Breast epithelium (tissue), 4 donors: ENCODE measurements at places on chromosomes 3 and 15.

DNA sequence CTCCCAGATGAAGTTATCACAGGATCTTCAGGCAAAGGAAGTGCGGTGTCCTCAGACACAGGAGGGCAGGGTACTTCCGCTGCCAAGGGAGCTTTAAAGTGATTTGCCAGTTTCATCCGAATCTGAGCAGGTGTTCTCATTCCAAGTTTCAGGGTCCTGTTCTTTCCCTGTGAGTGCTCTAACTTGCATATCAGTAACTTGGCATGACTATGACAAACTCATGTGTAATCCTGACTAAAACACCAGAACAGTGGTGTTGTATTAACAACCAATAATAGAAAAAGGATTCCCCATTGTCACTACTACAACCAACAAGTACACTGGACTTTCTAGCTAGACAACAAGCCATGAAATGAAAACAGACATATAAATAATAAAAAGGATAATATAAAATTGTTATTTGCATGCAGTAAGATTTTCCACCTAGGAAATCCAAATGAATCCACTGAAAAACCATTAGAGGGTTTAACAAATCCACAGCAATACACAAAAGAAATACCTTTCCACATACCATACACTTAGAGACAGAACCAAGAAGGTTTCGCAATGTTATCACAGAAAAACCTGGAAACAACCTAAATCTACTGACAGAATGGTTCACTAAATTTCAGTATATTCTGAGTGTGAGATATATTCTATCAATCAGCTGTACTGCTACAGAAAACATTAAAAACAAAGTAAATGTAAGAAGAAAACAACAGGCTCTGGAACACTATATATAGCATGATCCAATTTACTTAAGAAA lies 40.9 kb upstream of the RPL35A start:
- DNase-seq = no peak

GRCh38 chr15:25784876-25785640 lies 78.1 kb downstream of the ATP10A start:
- no peak for DNase-seq

DNA sequence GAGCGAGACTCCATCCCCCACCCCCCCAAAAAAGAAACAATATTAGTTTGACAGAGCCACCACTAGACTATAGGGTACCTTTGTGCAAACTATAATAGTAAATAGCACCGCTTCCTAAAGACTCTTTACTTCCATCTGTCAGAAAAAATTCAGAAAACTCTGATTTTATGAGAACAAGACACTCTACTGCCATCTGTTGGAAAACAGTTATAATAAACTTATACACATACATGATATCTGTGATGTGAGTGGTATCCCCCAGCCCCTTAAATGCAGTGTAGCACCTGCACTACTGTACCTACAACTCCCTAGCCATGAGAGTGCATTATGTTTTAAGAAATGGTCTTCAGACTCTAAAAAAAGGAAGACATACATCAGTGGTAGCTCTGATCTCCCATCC lies 47.1 kb upstream of the CTDSPL start:
- no peak for DNase-seq

DNA sequence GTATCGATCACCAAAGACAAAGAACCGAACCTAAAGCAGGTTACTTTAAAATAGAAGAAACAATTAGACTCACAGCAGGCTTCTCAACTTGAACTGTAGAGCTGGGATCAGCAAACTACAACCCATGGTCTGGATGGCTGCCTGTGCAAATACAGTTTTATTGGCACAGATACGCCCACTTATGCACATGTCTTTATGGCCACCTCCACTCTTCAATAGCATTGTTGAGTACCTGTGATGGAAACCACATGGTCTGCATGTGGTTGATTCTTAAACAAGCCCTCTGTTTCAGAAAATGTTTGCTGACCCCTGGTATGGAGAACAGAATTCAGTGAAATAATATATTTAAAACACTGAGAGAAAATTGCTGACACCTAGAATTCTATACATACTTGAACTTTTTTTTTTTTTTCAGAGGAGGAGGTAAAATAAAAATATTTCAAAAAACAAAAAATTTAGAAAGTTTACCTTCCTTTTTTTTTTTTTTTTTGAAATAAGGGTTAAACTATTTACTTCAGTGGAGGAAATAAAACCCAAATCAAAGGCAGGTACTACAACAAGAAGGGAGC lies 263.8 kb upstream of the ATP10A start:
- no peak for DNase-seq

- DNase-seq = no peak
These were observed 2.1 kb upstream of the TMOD2 start for GRCh38 chr15:51749307-51749706.

DNA sequence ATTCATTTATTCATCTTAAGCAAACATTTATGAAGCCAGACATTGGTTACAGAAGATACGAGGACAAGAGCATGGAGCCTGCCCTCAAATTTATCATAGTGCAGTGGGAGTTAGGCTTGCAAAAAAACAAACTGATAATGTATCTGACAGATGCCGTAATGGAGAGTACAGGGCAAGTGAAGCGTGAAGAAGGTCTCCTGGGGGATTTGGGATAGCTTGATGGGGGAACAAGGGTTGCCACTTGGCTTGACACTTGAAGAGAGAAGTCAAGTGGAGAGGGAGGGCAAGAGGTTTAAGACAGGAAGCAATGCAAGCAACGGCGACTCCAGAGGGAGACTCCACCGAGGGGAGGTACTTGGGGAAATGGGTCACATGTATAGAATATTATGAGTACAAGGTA lies 129.3 kb downstream of the SSR3 start:
- no peak for DNase-seq

DNA sequence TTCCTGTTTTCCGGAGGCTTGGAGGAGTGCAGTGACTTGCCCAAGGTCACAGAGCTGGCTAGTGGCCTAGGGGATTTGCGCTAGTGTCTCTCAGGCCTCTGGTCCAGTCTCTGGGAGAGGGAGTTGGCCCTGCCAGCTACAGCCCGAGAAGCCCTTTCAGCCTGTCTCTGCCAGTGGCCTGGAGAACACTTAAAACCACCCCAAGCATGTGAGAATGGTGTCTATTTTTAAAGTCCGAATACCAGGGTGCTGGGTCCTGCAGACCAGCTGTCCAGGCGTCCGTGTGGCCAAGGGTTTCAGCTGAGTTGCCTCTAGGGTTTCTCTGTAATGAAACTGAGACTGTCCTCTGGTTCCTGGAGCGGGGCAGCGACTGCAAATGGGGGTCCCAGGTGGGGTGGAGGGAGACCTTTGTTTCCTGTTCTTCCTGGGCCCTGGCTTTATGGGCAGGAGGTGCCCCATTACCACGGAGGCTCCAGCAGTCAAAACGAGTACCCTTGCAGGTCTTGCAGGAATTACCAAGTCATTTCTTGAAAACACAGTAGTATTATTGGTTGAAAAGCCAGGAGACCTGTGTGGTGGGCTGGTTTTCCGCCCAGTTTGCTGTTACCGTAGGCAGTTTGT lies 2.2 kb downstream of the CAND2 start:
- no peak for DNase-seq

DNA sequence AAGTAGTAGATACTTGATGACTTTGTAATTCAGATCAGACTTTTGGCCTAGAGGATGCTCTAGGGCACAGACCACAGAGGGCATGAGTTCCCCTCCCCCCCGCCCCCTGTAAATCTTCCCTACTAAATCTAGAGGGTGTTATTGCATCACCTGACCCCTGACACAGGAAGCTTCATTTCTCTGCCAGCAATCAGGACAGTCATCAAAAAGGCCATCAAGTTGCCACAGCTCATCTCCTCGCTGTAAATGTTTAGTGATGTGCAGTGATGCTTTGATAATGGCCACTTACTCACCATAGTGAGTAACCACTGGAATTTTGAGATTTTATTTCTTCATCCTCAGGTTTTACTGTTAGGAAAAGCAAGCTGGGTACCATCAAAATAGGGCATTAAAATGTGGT lies 289.2 kb upstream of the CHRM5 start:
- DNase-seq = no peak

- no peak for DNase-seq
These were observed 409.0 kb upstream of the PROK2 start for GRCh38 chr3:72193771-72194430.

GRCh38 chr3:29555590-29555989 lies 274.7 kb downstream of the RBMS3 start:
- no peak for DNase-seq

- no peak for DNase-seq
These were observed 221.0 kb downstream of the RSRC1 start for GRCh38 chr3:158330870-158331269.

DNA sequence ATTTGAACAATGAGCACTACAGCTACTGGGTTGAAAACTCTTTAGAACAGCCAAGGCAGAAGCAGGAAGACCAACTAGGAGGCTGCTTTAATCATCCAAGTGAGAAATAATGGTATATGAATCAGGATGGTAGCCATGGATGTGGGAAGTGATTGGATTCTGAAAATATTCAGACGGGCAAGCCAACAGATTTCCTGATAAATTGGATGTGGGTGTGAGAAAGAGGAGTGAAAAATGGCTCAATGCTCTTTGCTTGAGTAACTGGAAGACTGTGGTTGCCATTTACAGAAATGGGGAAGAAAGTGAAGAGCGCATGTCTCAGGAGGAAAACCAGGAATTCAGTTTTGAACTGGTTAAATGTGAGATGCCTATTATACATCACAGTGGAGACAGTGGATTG lies 50.4 kb downstream of the ISL2 start:
- DNase-seq = no peak

- DNase-seq = no peak
These were observed 192.6 kb downstream of the PDZRN3 start for GRCh38 chr3:73432023-73432705.

- DNase-seq = peak; percentile 82
These were observed at the start of gene SPATA12 for GRCh38 chr3:57060089-57060821. Gene SPATA12 (plus strand): TSS chr3:57060664. CDS start chr3:57073695, 13,031 bp downstream.
